ENCODE measurements at places on chromosomes 6 and 20.
A peak's percentile ranks its signal among the peaks of the same experiment; 100 is the strongest.

- no peak for DNase-seq
These were observed 123.8 kb upstream of the MTHFD1L start for GRCh38 chr6:150741633-150742200.

GRCh38 chr6:27759930-27760329, 152.3 kb downstream of the OR2B2 start:
- no peak for DNase-seq

DNA sequence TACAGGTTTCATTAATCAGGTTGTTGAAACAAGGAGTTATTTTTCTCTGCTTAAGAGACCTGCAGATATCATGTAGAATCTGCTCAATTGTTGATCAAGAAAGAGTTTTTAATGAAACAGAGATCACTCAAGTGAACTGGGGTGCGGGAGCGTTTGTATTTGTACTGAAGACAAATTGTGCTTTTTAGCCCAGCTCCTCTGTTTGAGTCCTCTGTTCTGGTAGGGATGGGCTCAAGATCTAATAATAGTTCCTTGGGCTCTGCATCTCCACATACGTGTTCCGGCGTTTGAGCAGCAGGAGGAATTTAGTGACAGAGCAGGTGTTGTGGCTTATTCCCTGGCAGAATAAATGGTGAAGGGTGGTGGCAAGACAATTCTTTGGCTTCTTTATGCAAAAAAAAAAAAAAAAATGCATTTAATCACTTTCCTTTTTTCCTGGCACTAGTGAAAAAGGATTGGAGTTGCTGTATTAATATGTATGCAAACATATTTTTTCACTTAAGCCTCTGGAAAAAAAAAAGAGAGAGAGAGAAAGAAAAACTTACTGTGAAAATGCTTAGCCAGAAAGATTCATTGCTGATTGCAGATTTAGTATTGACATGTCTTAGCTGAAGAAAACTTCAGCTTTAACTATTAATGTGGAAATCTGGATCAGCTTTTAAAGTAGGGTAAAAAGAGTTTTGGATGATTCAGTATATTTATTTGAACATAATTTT, 4.0 kb downstream of the CITED2 start:
- peak; percentile 70 for DNase-seq

DNA sequence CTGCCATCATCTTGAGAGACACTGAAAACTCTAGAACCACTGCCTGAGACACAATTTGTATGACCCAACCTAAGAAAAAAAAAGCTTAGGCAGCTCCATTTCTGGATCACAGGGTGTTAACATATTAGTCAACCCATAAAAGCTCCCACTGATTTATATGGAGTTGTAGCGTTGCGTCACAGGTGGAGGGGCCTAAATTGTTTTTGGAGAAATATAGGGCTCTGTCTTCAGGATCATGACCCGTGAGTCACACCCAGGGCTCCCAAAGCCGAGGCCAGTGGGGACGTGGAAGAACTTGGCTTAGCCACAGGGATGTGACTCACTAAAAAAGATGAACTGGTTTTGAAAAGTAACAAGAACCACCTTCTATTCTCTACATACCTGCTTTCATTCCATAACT, 116.5 kb upstream of the BMP2 start:
- no peak for DNase-seq

DNA sequence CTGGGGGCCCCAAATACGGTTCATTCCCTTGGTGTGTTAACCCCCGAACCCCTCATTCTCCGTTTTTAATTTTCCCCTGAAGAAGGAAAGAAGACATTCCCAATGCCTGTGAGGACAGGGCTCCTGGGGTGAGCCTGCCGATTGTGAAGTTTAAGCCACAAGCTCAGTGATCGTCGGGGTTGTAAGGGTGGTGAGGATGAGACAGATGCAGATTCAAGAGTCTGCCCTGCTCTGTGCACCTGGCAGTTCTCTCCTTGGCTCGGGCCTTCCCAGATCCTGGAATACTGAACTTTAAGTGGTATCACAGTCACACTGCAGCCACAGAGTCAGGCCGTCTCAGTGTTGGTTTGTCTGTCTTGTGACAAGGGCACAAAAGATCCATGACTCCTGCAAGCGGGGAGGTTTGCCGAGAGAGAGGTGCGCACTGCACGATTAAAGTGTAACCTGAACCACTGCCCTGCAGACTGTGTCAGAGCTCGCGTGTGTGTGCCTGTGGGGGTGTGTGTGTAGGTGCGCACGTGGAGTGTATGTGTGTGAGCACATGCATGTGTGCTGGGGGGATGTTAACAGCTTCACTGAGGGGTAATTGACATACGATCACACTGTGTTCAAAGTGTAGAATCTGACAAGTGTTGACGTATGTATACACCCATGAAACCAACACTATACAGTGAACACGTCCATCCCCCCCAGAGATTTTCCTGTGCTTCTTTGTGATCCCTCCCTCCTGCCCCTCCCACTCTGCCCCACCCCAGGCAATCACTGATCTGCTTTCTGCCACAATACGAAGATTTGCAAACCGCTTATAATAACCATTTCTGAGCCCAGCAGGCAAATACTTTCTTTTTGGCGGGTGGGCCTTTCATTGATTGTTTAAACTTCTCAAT, 38.9 kb downstream of the RPP40 start:
- DNase-seq: no peak

DNA sequence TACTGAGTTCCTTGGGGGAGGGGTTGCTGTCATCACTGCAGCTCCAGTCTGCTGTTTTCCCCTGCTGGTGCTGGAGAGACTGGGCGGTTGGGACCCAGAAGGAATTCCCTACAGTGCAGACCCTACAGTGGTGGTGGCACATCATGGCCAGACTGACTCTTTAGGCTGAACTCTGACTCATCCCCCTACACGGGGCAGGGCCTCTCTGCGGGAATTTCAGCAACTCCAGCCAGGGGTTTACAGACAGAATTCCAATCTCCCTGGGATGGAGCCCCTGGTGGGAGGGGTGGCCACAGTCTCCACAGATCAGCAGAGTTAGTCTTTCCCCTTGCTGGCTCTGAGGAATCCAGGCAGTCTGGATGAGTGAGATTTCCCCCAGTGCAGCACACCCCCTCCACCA, 46.9 kb upstream of the MAPK13 start:
- DNase-seq: no peak

- DNase-seq: no peak
These were observed 10.0 kb downstream of the MOCS1 start for GRCh38 chr6:39924283-39924682.

- DNase-seq: no peak
These were observed 128.7 kb downstream of the TBC1D32 start for GRCh38 chr6:121205569-121205968.

- no peak for DNase-seq
These were observed 227.0 kb upstream of the ECI2 start for GRCh38 chr6:4362326-4362725.

- peak; percentile 41 for DNase-seq
These were observed 744 bp downstream of the RIOK1 start for GRCh38 chr6:7390226-7390878.

DNA sequence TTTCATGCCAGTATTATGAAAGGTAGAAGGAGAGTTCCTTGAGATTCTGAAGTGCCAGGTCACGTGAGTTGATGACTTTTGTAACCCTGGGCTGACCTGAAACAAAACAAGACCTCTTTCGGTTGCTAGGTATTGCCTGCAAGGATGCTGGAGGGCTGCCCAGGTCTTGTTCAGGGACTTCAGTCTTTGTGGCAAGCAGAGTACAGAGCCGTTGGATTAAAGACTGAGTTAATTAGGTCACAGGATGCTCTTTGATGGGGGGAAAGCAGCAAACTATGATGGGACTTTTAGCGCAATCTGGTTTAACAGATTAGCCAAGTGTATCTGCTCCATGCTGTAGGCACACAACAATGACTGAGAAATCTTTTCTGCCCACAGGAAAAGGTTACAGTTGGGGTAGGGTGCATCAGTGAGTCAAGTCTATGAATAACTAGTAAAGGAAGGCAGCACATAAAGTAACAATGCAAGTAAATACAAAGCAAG, 12.8 kb upstream of the ELOVL5 start:
- DNase-seq: no peak

DNA sequence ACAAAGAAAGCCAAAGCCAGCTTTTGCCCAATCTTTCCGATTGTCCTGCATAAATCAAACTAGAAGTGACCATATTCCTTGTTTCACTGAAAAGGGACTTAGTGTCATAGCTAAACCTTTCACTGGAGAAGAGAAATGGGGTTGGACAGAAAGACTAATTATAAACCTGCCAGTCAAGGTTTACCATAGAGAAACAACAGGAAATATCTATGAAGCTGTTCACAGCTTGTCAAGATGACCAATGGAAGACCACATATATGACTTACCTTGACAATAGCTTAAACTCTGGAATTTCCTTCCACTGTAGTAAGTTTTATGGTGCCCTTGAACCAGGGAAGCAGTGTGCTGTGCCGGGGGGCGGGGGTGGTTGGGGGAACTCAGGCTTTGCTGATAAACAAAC, 107.7 kb upstream of the PHACTR1 start:
- no peak for DNase-seq
